ENCODE measurements at places on chromosomes 2 and 18.

- DNase-seq = no peak
These were observed 123.3 kb upstream of the SIX2 start for GRCh38 chr2:45132551-45132950.

- DNase-seq = no peak
These were observed 95.1 kb upstream of the NT5C1B start for GRCh38 chr2:18684206-18685038.

DNA sequence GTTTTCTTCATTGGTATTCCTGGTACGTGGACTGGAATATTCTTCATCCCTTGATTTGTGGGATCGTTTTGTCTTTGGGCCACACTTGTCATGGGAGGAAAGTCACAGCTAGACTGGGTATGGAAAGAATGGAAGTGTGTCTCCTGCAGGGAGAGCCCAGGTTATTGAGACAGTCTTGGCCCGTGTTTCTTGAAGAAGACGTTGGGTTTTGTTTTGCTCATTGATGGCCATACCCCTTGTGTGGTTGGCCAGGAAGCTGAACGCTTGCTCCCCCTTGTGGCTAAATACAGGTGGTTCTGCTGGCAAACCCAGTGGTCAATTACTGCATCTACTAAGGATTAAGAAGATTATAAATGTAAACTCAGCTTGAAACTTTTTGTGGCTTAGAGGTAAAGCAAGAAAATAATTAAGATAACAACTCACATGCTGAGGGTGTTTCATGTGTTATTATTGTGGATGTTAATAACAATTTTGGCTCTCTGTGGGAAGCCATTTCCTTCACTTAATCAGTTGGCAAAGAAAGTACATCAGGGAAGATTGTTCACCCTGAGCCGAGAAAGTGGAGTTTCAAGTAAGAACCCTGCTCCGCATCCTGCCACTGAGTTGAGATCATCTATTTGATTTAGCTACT is 91.8 kb downstream of the NEDD4L start:
- peak; percentile 16 for DNase-seq

DNA sequence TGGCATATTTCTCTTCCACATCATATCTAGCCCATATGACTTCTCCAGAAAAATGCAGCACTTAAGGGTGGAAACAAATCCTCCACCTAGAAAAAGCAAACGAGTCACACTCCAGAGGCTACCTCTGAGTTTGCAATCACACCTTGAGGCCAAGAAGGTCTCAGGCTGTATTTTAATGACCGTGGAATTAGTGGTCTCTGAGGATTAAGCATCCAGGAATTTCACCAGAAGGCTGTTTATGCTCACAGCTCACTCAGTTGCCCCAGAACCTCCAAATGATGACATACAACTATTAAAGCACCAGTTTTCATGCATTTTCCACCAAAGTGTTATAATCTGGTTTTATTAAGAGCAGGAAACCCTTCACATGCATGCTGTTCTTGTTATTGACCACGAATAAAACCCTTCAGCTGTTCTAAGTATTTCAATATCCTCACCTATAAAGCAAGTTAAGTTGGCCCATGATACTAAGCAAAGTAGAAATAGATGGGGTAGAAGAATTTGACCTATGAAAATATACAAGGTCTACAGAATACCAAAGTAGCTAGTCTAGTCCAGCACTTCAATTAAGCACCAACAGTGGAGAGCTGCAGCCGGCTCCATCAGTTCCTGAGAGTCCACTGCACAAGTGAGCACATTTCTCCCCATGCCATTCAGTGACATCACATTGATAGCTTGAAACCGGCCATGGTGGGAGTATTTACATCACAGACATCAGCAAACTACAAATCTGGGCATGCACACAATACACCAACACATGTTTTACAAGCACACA is 39.5 kb upstream of the SLC14A1 start:
- DNase-seq = no peak

DNA sequence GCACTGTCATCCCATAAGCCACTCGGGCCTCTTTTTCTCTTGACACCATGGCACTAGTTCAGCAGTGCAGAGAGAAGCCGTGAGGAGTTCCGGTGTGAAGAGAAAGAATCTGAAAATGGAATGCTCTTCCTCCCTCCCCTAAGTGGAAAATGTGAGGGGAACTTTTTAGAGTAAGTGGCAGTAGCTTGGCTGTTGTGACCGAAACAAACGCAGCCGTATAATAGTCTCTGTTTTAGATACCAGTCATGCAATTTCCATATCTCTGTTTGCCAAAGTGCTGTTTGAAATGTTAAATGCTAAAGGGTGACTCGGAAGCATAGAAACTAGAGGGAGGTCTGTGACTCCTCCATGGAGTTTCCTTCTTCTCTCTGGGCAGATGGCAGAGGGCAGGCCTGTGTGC is 122.9 kb downstream of the MTCL1 start:
- DNase-seq = no peak

DNA sequence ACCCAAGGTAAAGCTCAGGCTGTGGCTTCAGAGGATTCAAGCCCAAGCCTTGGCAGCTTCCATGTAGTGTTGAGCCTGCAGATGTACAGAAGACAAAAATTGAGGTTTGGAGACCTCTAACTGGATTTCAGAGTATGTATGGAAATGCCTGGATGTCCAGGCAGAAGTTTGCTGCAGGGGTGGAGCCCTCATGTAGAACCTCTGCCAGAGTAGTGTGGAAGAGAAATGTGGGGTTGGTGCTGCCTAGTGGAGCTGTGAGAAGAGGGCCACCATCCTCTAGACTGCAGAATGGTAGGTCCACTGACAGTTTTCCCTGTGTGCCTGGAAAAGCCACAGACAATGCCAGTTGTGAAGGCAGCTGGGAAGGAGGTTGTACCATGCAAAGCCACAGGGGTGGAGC is 239.9 kb downstream of the SPAG16 start:
- no peak for DNase-seq

- DNase-seq = no peak
These were observed 52.3 kb downstream of the DIS3L2 start for GRCh38 chr2:232013701-232014353.
